ENCODE measurements at places on chromosomes 16 and 17.

GRCh38 chr17:48624544-48625494, 1.3 kb downstream of the HOXB9 start:
- DNase-seq: no peak

DNA sequence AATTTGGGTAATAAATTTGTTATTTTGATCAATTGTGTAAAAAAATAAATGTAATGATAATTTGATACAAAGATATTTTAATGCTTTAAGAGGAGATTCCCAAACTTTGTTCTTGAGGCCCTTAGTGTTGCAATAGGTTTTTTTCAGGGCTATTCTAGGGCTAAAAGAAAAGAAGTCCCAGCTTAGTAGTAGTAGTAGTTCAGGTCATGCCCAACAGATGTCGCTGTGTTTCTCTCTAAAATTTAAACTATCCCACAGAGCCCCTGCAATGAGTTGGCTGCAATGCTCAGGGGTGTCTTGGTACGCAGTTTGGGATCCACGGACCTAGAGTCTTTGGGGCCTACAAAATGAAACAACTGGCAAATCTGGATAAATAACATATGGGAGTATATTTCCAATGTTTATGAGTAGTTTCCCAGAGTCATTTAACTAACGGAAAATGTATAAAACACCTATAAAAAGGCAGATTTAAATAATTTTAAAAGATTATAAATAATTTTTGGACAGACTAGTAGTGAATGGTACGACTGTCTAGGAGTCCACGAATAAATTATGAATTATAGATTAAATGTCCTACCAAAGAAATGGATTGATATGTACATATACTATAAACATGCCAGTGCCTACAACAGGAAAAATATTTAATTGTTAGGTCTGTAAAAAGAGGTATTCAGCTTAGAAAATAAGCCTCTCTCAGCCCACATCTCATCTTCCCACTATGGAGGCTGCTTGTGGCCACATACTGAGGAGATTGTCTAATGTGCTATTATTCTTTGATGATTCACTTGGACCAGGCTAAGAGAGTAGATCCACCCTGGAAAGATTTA, 228.5 kb upstream of the PMFBP1 start:
- DNase-seq: peak; percentile 11

DNA sequence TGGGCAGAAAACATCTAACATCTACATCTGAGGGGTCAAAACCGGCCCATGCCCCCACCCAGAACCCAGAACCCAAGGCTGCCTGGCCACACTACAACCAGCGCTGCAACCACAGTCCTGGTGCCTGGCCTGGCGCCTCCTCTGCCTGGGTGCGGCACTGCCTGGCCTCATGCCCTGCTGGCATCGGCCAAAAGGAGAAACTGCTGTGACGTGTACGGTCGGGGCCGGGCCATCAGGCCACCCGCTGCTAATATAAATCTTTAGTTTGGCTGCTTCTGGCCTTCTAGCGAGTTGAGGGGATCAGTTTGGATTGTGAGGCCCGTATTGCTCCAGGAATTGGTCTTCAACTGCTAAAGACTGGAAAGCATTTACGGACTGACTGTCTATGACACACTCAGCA, 22.8 kb downstream of the TMEM204 start:
- no peak for DNase-seq

GRCh38 chr16:85625053-85625452, 11.9 kb downstream of the GSE1 start:
- no peak for DNase-seq

DNA sequence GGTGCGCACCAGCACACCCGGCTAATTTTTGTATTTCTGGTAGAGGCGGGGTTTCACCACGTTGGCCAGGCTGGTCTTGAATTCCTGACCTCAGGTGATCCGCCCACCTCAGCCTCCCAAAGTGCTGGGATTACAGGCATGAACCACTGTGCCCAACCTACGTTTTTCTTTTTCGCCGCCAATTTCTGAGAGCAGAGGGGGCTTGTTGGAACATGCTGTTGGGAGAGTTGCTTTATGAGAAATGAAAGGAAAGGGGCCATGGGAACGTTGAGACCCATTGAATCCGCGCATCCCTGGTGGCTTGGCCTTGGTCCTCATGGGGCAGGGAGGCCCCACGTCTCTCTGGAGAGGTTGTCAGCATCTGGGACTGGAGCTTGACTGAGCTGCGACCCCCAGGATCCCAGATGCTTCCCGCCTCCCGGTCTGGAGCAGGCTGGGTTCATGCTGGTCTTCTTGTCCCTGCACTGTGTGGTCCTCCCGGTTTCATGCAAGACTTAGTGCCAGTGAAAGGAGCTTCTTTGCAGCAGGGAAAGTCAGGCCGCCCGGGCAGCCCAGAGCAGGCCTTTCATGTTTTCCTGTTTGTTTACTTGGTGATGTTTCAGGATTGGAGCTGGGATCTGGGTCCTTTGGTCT, 22.8 kb downstream of the CRISPLD2 start:
- DNase-seq: no peak

- no peak for DNase-seq
These were observed 52.5 kb downstream of the RTN4RL1 start for GRCh38 chr17:1972487-1973160.

GRCh38 chr17:68581863-68582645, 19.1 kb downstream of the FAM20A start:
- no peak for DNase-seq

GRCh38 chr16:88058817-88059216, 107.6 kb downstream of the BANP start:
- no peak for DNase-seq

DNA sequence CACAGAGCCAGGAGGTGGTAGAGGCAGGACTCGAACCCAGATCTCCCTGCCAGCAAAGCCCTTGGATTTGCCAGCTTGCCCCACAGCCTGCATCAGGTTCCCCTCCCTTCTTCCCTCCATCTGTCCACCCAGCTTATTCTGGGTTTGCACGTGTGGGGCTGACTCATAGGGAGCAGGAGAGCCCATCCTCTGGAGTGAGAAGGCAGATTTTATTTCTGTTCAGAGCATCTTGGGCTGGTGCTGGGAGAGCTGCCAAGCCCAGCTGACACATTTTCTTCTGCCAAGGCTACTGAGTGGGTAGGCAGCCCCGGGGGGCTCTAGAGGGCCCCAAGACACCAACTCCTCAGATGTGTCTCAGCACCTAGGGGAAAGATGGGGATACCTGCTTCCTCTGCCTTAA, 106.3 kb upstream of the CRHR1 start:
- DNase-seq: no peak

DNA sequence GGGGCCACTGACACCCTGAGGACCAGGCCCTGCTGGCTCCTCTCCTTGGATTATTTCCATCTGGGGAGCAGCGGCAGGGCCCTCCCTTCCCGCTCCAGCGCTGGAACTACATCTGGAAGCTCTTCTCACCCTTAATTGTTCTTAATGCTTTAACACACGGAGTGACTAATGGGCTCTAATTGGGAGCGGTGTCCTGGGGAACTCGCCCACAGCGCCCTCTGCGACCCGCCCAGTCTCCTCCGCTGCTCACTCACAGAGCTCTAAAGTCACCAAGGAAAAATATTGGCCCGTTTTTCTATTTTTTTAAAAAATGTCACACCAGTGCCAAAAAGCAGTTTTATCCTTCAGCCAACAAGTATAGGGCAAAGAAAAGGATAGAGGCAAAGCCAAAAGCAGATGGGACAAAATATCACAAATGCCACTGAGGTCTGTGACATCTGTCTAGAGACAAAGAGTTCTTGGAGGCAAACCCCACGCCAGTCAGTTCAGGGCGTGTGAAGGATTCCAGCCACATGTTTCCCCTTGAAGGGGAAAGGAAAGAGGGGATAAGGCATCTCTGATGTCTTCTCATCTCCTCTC, 134.7 kb downstream of the RBFOX3 start:
- no peak for DNase-seq

DNA sequence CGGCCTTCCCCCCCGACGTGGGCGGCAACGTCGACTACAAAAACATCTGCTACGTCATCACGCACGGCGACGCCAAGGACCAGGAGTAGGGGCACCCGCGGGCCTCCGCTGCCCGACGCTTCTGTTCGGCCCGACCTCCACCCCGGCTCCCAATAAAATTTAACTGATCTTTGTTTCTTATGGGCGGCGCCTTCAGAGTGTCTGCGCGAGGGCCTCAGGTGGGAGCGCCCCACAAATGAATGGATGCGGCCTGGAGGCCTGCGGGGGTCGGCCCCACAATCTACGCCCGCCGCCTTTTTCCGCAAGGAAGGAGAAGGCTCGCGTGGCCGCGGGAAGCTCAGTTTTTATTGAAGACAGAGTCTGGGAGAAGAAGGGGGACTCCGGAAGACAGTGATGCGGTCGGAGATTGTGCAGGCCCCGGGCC, 3.2 kb downstream of the MYL11 start:
- DNase-seq: peak; percentile 45

- no peak for DNase-seq
These were observed 29.6 kb downstream of the RCVRN start for GRCh38 chr17:9875441-9875840.

GRCh38 chr17:76635039-76635438, 8.5 kb downstream of the ST6GALNAC1 start:
- DNase-seq: no peak

GRCh38 chr17:38587203-38587602, 18.5 kb downstream of the SRCIN1 start:
- no peak for DNase-seq

DNA sequence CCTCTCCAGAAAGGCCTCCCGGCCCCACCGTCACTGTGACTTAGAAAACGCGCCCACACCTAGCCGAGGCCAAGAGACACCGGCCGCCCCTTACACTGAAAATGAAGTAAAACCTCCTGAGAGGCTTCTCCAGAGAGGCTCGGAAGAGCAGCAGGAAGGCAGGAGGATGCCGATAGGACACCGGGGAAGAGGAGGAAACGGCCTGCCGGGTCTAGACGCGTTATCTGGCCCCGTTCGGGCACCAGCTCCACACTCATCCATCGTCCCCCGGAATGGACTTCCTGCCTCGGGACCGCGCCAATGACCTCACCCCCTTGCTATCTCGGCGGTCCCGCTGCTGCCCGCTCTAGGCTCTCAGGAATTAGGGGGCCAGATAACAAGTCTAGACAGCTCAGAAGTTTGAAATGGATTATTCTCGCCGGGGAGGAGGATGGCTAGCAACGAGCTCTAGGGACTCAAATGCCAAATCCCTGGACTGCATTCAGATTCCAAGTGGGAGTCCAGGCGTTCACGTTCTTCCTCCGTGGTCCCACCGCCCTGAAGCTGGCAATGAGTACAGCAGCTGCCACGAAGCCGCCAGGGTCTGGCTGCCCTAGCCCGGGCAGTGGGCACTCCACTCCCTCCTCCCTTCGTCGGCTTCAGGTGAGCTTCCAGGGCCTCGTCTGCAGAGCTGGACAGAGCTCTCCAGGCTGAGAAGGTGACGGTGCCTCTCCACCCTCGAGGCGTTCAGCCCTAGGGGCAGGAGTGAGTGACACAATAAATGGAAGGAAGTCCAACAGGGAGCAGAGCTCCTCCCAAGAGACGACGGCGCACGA, 350.9 kb downstream of the FOXL1 start:
- DNase-seq: no peak

DNA sequence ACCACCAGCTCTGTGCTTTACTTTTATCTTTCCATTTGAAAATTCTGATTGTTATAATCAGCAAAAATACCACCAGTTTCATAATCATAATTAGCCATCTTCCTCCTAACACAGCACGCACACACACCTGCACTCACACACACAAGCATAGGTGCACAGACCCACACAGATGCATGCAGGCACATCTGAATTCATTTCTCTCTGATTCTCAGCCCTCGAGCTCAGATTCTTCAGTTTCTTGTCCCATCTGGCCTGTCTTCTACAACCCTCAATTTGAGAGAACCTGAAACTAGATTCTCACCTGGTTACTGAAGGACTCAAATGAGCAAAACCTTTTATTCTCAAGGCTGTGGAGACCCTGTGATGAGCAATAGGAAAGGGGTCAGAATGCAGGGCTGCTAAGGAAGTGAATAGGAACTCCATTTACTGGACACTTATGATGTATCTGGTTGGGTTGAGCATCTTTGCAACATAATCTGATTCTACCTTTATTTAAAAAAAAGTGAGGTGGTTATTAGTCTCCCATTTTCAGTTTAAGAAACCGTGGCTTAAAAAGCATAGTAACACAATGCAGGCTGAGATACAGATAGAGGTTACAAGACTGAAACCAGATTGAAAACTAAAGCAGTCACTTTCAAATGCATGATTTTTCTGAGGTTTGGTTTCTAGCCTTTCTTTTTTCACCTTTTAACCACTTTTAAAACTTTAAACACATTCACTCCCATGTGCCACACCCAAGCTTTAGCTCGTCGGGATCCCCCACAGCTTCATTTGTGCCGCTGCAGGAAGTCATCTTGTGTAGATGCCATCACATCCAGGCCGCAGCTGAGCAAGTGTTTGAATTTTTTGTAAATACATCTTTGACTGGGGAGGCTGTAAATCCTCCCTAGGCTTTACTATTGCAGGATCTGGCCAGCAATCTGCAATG, 9.4 kb downstream of the KRT33A start:
- DNase-seq: no peak

- peak; percentile 9 for DNase-seq
These were observed 431.2 kb downstream of the SLC39A11 start for GRCh38 chr17:72661116-72661944.

- no peak for DNase-seq
These were observed 7.9 kb downstream of the ENGASE start for GRCh38 chr17:79082311-79083190.

GRCh38 chr17:65193305-65193704, 56.1 kb downstream of the RGS9 start:
- no peak for DNase-seq

DNA sequence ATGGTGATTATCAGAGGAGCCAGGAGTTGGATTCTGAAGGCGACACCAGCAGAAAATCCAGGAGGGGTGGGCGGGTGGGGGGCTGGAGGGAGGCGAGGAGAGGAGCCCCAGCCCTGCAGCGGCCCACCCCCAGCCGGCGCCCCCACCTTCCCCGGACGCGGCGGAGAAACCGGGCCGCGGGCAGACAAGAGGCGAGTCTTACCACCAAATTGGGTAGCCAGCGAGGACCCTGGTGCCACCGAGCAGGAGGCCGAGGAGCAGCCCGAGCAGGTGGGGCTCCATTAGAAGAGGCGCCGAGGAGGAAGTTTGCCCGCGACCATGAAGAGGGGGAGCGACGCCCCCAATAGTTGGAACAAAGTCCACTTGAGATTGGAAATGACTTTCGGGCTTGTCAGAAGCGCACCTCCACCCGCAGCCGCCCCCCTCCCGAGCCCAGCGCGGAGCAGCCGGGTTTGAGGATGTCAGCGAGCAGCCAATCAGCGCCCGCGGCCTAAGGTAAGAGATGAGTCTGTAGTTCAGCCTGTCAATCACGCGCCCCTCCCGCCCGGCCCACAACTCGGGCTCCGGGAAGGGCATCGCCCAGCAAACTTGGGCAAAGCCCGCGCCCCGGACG, at the start of gene WNT3:
Gene WNT3 (minus strand): TSS at position 377 of the 613 bp plus-strand sequence. CDS start 95 bp downstream, at position 282.
- no peak for DNase-seq

DNA sequence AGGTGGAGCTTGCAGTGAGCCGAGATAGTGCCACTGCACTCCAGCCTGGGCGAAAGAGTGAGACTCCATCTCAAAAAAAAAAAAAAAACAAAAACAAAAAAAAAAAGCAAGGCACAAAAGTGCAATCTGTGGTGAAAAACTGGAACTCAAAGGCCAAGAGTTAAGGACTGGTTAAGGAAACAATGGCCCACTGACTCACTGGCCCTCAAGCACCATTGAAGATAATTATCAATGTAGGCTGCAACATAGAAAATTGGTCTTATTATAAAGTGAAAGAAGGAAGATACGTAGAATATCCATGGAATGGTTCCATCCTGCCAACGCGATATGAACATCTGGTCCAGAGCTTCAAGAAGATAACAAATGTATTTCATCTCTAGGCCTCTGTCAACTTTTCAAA, 444.2 kb downstream of the SOX9 start:
- DNase-seq: no peak

Data from NCI-H2107 (cell line).